Stromal cell of bone marrow (primary cell): ENCODE measurements at places on chromosomes 12 and 14.

DNA sequence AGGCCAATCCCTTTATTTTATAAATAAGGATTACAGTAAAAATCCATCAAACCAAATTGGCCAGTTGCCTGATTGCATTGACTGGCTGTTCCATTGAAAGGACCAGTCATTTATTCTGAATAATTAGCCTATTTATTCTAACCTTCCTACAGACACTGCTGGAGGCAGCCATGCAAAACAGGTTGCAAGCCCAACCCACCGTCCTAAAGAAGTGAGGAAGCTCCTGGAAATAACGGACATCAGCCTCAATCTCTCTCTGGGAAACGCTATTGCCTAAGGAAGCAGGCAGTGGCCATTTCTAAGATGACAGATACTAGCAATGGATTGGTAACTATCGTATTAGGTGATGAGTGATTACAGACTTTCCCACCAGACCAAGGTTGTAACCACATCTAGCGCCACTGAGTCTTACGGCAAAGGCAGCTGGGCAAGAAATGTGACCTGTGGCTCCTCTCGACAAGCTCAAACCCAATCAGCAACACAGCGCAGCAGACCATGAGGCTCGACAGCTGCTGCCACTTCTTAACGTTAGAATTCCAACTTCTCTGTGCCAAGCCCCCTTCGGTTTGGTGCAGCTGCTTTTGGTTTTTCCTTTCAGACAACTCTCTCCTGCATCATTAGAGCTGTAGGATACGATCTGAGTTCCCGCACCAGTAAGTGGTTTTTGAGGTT is 134.2 kb downstream of the KCNK10 start:
- no peak for DNase-seq

- no peak for DNase-seq
Observed at GRCh38 chr12:49626169-49626835, 2.9 kb downstream of the PRPF40B start.

DNA sequence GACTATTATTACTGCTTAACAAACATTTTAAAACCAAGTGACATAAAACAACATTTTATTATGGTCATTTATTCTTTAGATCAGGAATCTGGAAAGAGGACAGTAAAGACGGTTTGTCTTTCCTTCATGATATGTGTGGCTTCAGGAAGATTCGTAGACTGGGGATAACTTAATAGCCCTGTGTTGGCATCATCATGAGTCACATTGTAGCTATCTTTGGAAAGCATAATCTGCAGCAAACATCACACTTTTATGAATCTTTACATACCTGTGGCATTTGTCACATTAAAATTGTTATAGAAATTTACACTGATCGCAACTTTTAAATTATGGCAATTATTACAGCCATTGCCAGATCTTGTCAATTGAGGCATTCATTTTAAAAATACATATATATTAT is 397.1 kb downstream of the NOVA1 start:
- no peak for DNase-seq

DNA sequence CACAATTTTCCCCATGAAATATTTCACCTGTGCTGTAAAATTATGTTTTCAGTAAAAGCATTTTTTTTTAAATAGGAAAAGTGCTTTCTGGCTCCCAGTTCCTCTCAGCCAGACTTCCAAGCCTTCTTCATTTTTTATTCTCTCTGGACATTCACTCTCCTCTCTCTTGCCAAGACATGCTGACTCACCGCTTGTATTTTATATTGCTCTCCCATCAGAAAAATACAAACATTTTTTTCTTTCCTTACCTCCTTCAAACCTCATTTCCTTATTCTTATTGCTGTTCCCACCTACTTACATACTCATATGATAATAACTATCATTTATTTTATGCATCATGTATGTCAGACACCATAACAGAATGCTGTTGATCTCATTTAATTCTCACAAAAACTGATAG is 37.7 kb upstream of the ZNF641 start:
- no peak for DNase-seq

GRCh38 chr12:19799895-19800602 is 360.8 kb downstream of the AEBP2 start:
- DNase-seq = peak; percentile 7

GRCh38 chr14:99790978-99791376 is 2.2 kb upstream of the EML1 start:
- DNase-seq = no peak

- no peak for DNase-seq
Observed at GRCh38 chr14:89312932-89313331, 104.1 kb downstream of the FOXN3 start.

DNA sequence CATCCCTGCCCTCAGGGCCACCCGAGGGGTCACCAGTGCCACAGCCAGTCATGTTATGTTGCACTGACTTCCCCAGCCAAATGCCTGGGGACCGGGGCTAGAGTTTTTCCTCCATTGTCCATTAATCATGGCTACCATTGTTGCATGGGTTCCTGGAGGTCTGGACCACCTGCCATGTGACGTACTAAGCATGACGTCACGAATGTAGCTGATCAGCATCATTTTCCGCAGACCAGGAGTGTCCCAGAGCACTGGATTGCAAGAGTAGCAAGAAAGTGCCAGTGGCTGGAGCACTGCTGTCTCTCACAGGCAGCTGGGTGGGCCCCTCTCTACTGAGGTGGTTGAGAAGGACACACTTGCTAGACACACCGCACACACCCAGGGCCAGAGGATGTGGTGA is 6.9 kb upstream of the C14orf180 start:
- DNase-seq = no peak

- no peak for DNase-seq
Observed at GRCh38 chr12:72028966-72029365, 90.3 kb downstream of the TPH2 start.

- no peak for DNase-seq
Observed at GRCh38 chr12:105220150-105220928, 15.6 kb downstream of the APPL2 start.
